ENCODE measurements at places on chromosomes 7 and 10.

- DNase-seq: no peak
Observed at GRCh38 chr7:157928171-157928794, 591.5 kb downstream of the DNAJB6 start.

- DNase-seq: no peak
Observed at GRCh38 chr7:108268200-108268820, 138.1 kb upstream of the LAMB4 start.

- no peak for DNase-seq
Observed at GRCh38 chr7:25653384-25653783, 425.1 kb upstream of the NPVF start.

DNA sequence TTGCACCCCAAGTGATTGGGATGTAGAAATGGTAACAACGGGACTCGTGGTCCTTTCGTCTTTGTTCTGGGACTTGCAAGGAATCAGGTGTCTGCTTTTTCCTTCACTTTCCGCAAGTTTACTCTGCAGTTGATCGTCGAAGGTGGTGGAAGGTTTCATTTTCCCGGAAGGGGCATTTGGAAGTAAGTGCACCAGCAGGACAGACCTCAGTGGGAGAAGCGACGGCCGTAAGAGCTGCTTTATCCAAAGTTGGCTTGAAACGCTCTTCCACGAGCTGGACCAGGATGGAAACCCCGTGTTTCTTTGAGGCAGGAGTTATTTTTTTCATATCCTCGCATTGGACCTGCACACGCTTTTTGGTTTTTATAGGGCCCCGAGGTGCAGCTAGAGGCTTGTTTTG lies 1.2 kb downstream of the BRI3 start:
- no peak for DNase-seq

DNA sequence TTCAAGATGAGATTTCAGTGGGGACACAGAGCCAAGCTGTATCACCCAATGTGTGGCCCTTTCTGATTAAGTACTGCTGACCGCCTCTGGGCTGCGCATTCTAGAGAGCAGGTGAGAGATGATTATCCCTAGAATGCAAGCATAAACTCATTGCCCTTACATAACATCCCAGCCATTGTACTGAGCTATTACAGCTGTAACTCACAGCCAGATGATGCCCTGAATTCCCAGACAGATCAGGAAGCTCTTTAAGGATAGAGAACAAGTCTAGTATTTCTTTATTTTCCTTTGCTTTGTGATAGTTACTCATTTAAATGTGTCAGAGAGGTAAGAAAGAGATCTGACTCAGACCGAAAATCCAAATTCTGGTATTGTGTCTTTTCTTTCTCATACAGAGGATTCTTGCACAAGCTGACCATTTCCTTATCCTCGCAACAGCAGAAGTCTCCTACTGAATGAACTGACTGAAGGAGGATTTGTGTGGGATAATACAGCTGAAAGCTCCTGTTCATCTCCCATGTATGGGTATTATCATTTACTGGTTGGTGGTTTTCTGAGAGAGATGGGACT lies 58.4 kb downstream of the ZNF22 start:
- DNase-seq: no peak

GRCh38 chr10:128300290-128300824 lies 174.1 kb upstream of the MKI67 start:
- no peak for DNase-seq

GRCh38 chr7:1948887-1949680 lies 279.0 kb downstream of the ELFN1 start:
- no peak for DNase-seq

DNA sequence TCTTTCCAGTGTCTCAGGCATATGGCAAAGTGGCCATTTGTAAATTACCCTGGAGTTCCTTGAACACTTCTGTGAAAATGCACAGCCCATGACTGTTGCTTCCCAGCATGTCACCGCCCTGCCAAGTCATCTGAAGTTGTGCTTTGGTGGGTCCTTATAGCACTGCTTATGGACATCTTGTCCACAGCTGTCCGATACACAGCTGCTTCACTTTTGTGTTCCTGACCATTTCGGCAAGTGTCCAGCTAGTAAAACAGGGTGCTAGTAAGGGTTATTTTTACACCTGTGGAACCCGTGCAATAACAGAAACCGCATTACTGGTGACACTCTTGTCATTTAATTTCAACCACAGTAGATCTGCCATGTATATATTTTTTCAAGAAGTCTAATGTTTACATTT lies 29.7 kb downstream of the PIP4K2A start:
- DNase-seq: no peak

DNA sequence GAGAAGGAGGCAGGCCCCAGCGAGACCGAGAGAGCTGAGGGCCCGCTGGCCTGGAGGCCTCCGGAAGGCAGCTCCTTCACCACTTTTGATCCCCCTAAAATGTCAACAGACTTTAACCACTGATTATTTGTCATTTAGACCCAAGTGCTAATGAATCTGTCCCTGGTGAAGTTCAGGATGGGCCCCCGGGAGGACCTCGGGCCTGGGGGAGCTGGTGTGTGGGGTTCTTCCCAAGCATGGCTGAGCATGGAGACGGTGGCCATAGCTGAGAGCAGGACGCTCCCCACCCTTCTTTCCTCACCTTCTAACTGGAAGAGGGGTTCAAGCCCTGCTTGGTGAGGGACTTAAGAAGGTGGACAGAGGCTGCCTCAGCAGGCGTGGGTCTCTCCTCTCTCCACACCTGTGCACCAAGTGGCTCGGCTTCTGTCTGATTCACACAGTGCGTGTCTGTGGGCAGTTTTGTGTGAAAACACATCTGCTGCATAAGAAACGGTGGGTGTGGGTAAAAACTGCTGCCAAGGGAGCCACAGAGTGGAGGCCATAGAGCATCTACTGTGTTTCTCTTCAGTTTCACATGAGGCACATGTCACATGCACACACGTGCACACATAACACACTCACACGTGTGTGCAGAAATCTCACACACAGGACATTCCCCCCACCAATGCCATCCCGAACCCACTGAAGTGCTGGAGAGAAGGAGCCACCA lies 53.5 kb upstream of the VIPR2 start:
- no peak for DNase-seq

GRCh38 chr7:21945454-21946221 lies at the start of gene CDCA7L:
CDCA7L (minus strand) TSS chr7:21945899; CDS start chr7:21945804, 95 bp downstream.
- peak; percentile 71 for DNase-seq
